ENCODE measurements at places on chromosomes 1 and 21.
A peak's percentile ranks its signal among the peaks of the same experiment; 100 is the strongest.

- no peak for DNase-seq
Measured at GRCh38 chr1:160885042-160885441, at the start of gene ITLN1. TSS of gene ITLN1 (minus strand) at chr1:160885180. CDS start at chr1:160884877, 303 bp downstream.

DNA sequence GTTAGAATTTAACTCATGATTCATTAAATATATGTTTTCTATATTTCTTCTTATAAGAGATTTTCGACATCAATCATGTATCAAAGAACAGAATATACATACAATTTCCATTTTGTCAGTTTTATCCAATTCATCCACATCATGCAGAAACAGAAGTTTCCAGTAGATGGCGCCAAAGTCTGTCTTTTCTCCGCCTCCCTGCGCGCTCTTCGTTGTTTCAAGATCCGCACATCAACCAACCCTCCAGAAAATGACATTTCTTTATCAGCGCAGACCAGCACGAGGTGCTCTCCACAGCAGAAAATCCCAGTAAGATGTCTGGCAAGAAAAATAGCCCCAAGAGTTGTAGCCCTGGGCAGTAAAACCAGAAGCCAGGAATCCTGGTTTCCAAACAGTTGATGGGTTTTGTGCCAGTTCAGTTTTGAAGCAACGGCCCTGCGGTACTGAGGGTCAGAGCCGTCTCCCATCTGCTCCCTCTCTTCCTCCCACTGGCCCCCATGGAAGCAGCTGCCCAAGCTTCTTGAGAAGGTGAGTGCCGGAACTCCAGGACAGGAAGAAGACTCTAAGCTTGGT, 38.6 kb upstream of the GPR137B start:
- peak; percentile 36 for DNase-seq

- DNase-seq: no peak
Measured at GRCh38 chr1:19074361-19074901, 118.0 kb upstream of the IFFO2 start.

GRCh38 chr1:222547944-222548671, at the start of gene HHIPL2:
TSS of gene HHIPL2 (minus strand) at chr1:222548104. CDS start at chr1:222548044, 60 bp downstream.
- no peak for DNase-seq

DNA sequence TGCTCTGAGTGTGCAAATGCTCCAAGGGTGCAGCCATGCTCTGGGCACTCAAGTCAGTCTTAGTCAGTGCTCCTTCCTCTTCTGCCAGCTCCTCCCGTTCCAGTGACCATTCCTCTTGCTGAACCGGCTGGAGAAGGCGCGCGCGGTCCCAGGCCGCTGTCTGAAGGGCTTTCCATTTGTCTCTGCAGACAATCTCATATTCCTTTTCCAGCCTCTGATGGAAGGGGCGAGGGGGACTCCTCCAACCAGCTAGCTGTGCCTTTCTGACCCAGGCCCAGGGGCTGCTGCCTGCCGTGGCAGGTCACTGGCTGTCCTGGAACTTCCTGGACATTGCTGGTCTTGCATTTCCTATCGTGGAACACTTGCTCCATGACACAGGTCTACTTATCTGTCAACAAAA, 67.5 kb downstream of the RIPK4 start:
- no peak for DNase-seq

GRCh38 chr21:36450511-36450910, 29.4 kb downstream of the CLDN14 start:
- no peak for DNase-seq

GRCh38 chr21:44357064-44357837, 3.8 kb downstream of the TRPM2 start:
- no peak for DNase-seq

DNA sequence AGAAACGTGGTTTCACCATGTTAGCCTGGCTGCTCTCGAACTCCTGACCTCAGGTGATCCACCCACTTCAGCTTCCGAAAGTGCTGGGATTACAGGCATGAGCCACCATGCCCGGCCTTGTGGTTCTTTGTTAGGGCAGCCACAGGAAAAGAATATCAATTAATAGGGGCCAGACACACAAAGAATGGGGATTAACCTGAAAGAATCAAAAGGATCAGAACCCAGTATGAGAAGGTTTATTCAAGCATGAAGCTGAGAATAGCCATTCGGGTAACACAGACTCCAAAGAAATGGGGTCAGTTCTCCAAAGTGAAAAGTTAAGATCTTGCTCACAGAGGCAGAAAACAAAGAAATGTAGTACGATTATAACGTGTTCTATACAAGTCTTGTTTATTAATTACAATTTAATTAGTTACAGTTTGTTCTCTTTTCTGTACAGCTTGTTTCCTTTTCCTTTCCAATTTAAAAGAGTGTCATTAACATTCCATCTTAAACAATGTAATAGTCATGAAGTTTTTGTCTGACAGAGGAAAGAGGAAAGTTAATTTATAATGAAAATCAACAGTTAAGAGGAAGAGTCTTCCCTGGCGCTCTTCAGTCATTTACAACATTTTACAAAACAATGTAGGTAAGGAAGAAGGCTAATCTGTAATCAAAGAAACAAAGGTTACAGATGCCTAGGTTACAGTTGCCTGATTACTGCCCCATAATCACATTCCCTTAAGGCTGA, 51.3 kb upstream of the SLC45A1 start:
- DNase-seq: no peak

DNA sequence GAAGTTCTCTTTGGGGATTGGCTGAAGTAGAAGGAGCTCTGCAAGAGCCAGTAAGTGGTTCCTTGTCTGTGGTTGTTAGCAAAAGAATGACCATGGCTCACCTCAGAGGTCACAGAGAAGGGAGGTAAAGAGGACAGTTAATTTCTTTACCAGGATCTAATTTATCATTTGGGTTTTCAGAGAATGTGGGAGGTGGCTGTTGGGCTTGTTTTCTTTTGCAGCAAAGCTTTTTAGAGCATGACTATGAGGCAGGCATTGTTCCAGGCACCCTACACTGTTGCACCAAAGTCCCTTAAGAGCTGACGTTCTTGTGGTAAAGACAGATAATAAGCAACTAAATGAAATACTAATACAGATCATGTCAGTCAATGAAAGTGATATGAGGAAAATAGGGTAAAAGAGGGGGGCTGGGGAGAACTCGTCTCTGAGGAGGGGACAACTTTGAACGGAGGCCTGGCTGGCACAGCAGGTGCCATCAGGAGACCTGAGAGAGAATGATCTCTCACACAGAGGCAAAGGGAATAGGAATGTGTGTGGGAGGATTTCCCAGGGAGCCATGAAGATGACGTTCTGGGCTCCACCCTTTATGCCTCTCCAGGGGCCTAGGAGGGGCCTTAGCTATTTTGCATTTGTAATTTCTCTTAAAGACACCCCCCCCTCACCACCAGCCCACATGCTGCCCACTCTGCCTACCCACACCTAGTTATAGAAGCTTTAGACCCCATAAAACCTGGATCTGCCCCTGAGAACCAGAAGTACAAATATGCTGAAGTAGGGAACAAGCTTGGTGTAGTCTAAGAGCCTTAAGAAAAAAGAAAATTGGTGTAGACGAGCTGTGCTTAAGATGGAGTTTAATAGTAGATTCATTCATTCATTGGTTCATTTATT, 177.5 kb downstream of the ROR1 start:
- DNase-seq: no peak

DNA sequence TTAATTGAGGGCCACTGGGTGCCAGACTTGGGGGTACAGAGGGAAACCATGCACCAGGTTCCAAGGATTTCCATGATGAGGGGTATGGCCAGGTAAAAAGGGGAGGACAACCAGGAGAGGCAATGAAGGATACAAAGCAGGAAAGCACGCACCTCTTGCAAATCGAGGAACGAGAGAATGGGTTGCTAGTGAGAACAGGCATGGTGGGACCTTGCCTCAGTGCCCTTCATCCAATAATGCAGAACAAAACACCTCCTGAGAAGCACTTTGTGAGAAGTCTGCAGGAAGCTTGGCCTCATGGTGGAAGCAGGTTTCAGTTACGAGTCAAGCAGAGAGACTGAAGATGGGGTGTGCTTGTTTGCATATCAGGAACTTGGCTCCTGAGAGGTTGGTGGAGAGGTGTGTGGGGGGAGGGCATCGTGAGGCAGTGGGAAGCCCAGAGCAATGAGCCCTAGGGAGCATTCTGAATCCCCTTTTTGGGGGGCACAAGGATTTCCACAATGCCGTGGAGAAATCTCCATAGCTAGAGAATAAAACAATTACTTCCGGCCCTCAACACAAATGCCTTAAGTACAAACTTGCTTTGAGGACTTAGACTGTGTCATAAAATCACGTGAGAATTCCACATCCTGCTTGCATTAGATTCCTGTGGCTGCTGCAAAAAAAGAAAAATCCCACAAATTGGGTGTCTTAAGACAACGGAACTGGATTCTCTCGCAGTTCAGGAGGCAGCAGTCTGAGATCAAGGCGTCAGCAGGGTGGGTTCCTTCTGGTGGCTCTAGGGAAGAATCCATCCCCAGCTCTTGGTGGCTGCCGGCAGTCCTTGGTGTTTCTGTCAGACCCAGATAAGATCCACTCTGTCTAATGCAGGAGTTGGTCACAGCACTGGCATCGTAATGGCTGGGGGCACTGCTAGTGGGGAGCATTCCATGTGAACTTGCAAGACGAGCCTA, 54.9 kb upstream of the BACE2 start:
- peak; percentile 13 for DNase-seq

DNA sequence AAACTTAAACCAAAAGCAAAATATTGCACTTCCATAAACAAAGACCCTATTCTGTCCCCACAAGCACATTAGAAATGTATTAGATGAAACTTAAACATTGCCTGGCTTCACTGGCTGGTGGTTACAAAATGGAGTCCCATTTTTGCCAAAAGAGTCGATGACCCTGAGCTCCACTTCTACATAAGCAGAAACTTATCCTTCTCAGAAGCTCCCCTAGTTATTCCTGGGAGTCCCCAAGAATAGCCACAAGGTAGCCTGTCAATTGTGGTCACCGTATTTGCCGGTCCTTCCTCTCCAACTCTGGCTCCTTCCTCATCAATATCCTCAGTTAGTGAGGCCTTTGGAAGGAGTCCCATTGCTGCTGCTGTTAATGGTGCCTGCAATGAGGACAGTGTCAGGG, 37.3 kb downstream of the CDCP2 start:
- no peak for DNase-seq

GRCh38 chr1:55631509-55631908, 416.3 kb upstream of the USP24 start:
- DNase-seq: no peak

- DNase-seq: no peak
Measured at GRCh38 chr21:23247334-23247733, 2249.1 kb downstream of the NCAM2 start.

DNA sequence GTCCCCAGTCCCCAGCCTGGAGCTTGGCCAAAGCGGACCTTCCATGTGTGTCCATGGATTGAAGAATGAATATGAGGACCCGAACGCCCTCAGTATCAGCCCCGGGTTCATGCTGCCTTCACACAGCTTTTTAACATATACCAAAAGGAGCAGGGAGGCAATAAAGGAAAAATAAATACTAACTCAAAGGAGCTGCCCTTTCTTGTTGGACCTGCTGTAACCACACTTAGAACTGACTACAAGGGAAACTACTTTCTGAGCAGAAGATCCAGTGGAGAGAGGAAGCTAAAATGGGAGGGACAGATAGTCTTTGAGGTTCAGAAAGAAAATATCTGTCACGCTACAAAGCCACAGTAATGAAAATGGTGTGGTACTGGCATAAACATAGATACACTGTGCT, 48.6 kb downstream of the CNN3 start:
- DNase-seq: no peak

DNA sequence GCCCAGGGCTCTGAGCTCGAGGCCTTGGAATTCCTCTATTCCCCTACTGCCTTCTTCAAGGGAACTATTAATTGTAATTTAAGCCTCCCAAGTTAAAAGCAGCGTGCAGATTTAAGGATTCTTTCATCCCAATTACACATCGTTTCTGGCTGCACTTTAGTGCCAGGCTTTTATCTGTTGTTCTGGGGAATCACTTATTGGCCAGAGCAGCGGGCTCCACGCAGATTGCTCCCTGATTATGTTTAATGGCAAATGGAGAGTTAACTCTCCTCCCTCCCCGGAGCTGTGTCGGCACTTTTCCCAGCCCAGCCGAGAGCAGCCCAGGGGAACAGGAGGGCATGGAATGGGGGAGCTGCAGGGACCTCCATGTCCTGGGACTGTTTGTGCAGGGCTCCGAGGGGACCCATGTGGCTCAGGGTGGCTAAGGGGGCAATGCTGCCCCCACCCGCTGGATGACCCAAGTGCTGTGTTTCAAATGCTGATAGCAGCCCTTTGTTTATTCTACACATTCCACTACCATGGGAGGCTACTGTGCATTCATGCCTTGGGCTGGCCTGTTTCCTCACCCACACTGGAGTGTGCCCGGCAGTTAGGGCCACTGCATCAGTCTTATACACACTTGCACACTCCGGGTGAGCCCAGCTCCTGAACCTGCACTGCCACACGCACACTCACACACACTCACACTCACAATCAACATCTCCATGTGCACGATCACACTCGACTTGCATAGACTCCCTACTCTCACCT, 93.3 kb upstream of the POU3F1 start:
- DNase-seq: no peak

DNA sequence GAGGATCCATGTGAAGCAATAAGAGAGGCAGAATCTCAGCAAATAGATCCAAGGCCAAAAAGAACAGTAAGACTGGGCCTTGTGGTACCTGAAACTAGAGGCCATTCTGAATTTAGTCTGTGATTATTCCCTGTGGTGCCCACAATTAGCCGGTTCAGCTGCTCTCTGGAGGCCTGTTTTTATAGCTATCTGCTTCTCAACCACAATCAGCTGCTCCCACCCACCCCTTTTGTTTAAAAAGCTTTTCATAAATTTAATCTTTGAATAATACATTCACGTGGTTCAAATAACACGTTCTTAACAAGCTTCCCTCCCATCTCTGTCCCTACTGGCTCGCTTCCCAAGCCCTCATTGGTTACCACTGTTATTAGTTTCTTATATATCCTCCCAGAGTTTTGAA, 18.0 kb downstream of the UBE2T start:
- no peak for DNase-seq

DNA sequence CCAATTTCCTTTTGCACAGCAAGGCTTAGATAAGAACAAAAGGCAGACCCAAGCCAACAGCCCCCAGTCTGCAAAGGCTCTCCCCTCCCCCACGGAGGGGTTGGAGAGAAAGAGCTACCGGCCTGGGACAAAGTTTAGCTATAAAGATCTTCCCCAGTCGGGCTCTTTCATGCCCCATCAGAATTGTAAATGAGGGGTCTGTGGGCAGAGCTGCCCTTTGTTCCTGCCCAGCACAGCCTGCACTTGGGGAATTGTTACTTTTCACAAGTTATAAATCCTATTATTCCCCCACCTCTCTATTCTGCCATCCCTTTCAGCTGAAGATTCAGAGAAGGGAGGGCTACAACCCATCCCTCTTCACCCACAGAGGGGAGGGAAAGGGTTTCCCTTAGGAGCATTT, 3.5 kb downstream of the MYCL start:
- DNase-seq: no peak

GRCh38 chr1:228851193-228851592, 115.9 kb downstream of the RHOU start:
- no peak for DNase-seq

- DNase-seq: no peak
Measured at GRCh38 chr1:7769673-7770412, 1.3 kb upstream of the VAMP3 start.

GRCh38 chr1:236179634-236180033, 37.3 kb downstream of the GPR137B start:
- no peak for DNase-seq

- DNase-seq: no peak
Measured at GRCh38 chr1:116855773-116856201, 53.9 kb upstream of the PTGFRN start.
